ENCODE measurements at places on chromosomes 12 and 14.

GRCh38 chr12:47725893-47726292 lies 603 bp upstream of the ENDOU start:
- no peak for DNase-seq

DNA sequence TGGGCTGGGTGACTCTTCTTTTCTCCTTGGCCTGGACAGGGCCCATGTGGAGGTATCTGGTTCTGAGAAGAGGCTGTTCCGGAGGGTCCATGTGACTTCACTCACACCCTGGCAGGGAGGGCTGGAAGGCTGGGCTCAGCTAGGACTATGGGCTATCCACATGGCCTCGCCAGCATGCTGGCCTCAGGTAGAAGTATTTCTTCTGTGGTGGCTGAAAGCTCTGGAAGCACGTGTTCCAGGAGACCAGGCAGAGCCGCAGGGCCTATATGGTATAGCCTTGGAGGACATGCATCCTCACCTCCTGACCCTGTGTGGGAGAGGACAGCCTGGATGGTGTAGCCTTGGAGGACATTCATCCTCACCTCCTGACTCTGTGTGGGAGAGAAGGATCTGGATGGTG lies 38.2 kb upstream of the FZD10 start:
- DNase-seq = no peak

DNA sequence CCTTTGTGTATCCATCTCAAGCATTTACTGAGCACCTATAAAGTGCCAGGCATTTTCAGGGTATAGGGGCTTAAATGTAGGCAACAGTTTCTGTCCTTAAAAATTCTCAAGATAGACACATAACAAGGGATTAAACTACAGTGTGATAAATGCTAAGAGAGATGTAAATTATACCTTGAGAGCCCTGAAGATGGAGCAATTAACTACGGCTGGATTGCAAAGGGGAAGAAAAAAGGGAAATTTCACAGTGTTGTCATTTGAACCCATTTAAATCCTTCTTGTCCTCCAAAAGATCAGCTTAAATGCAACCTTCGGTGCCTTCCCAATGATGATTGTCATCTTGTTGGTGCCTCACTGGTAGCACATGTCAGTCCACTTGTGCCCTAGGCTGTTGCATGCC lies 11.5 kb upstream of the IL26 start:
- no peak for DNase-seq

- no peak for DNase-seq
Measured at GRCh38 chr14:64061706-64062105, 208.9 kb downstream of the SYNE2 start.

- DNase-seq = no peak
Measured at GRCh38 chr12:58393152-58393551, 451.8 kb downstream of the ATP23 start.

DNA sequence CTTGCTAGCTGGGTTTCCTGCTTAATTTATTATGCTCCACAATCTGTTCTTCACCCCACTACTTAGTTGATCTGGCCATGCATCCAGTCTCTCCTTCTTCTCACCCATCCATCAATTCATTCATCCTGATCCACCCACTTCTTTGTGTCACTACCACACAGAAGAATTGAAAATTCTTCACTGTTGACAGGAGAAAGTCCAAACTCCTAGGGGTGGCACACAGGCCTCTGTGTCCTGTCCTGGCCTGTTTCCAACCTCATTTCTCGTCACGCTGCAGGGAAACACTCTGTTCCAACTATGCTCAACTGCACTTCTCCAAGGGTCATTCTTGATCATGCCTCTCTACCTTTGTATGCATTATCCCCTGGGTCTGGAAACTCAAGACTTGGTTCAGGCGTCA lies 10.6 kb upstream of the KRT83 start:
- DNase-seq = no peak

GRCh38 chr12:69821032-69821455 lies 4.0 kb upstream of the MYRFL start:
- no peak for DNase-seq

DNA sequence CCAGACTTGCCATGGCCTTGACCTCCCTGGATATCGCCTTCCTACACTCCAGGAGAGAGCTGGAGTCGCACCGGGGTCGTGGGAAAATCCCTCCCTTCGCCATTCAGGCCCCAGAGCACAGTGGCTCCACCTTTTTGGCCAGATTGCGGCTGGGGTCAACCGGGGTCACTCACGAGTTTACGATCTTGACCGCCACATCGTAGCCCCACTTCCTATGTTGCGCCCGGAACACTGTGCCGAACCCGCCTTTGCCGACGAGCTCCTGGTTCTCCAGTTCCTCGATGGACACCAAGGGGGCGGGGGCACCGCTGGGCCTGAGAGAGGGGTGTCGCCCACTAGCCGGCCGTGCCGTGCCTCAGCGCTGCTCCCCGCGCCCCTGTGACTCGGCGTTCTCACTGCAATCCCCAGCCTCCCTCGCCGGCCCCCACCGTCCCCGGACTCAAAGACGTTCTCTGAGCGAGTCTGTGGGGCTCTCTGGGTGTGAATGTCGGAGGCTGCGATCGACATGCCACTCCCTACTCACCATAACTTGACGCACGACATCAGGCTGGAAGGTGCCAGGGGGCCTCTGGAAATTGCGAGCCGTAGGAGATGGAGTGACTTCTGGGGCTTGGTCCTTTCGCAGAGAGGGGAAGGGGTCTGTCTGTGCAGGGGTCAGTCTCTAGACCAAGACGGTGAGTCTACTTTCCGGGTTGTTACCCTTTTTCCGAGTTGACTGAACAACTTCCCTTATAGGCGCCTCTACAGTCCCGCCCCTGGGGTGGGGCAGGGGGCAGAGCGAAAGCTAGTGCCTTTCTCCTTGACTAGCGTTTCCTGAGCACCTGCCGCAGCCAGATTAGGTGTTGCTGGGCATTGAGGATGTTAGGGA lies at the start of gene RIPK3:
Gene RIPK3, minus strand, starts transcription at position 708 of the 868 bp plus-strand sequence. Its CDS starts 165 bp downstream, at position 543.
- DNase-seq = no peak

GRCh38 chr14:47961634-47962033 lies 286.2 kb upstream of the MDGA2 start:
- DNase-seq = peak; percentile 2

DNA sequence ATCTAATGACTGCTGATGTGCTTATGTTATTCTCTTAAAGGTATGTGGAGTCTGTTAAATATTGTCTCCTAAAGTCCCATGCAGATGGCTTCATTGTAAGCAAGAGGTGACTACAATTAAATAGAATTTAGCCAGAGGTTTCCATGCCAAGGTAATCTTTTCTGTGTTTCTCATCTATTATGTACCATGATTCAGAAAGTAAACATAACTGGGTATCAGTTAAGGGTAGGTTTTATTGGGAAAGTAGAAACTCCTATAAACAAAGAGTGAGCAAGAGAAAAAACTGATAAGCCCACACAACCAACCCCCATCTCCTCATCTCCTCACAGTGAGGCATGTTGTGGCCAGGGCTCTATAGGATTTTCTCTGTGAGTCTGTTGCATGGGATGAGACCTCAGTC lies 611.7 kb downstream of the SNAPC1 start:
- no peak for DNase-seq

DNA sequence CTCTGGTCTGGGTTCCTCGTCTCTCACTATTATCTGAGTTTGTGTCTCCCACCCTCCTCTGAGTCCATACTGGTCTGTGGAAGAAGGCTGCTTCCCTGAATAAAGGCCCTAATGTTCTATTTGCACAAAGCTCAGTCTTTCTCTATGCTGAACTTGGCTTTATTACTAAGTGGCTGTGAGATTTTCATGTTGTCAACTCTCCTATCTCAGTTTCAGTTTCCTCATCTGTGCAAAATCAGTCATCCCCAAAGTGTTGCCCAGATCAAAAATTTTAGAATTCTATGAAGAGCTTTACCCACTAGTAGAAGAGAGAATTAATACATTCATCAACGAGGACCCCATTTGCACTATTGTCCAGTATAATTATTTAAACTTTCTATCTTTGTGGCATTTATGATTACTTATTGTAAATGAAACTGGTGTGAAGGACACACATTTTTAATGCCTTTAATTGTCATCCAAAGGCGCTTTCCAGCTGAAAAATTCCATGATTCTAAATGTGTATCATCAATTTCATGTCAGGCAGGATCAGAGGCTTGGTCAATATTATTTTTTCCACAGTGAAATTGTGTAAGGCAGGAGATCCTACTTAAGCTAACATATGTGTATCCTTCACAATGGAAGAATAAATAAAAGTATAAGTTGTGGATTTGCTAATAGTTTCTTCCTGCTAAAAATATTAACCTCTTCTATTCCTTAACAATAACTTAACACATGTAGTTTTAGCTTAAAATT lies 79.1 kb upstream of the EEA1 start:
- DNase-seq = no peak

DNA sequence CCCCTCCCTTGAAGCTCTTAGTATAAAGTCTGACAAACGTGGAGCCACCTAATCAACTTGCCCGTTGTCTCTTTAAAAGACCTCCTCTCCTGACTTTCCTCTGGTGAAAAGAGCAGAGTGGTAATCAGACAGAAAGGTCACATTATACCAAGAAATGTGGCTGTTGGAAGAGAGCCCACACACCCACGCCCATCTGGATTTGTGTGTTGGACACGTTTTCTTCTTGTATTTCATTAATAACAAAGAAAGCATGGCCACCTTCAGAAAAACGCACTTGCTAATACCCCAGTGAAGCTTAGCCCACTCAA lies 41.3 kb downstream of the CCDC60 start:
- DNase-seq = no peak

- DNase-seq = no peak
Measured at GRCh38 chr14:56933446-56933845, 123.2 kb upstream of the OTX2 start.

- no peak for DNase-seq
Measured at GRCh38 chr12:132437252-132437932, 52.6 kb upstream of the FBRSL1 start.

DNA sequence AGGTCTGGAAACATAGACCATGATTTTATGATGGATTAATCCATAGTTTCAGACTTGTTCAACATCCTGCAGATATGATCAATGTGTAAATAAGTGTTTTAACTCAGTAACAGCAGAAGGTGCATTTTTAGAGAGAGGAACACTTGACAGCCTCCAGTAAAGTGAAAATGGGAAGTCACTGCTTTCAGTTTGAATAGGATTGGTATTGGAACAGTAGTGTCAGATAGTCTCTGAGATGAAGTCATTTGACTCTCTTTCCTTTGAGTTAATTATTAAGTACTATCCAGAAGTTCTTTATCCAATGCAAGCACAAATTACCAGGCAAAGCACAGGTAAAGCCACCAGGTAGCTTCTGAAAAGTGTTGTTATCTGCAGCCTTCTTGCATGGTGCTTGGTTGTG lies 14.5 kb upstream of the NAV3 start:
- no peak for DNase-seq

DNA sequence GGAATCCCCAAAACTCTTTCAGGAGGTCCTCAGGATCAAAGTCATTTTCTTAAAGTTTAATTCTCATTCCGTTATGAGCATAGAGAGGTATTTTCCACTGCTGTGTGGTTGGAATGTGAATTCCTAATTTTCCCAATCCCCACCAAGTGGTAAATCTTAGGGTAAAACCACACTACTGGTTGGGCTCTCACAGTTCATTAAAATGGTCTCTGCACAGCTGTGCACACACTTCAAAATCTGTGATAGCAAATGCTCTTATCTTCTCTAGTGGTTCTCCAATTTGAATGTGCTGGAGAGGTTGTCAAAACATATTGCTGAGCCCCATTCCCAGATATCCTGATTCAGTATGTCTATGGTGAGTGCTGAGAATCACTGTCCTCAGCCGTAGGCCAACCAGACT lies 189.1 kb downstream of the BMP4 start:
- no peak for DNase-seq

- DNase-seq = no peak
Measured at GRCh38 chr12:79453820-79454219, 236.9 kb downstream of the PAWR start.

GRCh38 chr12:779745-780734 lies 27.7 kb downstream of the WNK1 start:
- DNase-seq = no peak

GRCh38 chr14:93903342-93904184 lies 23.6 kb upstream of the FAM181A start:
- no peak for DNase-seq

DNA sequence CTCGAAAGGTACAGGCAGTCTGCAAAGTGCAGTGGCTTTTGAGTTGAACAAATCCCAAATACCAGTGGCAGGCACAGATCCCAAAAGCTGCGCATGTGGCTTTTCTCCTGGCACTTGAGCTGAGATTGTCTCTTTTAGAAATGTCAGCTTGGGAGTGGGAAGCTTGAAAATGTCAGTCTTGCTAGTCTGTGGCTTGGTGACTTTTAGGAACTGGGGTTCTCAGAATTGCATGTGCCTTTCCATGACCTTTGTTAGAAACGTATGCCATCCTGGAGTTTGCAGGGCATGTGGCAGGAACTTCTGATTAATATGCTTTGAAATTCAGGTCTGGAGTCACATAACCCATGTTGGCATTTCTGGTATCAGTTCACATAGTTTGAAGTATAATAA lies 182.1 kb downstream of the CHST11 start:
- no peak for DNase-seq

- DNase-seq = no peak
Measured at GRCh38 chr12:46794593-46795190, 31.1 kb downstream of the SLC38A4 start.

DNA sequence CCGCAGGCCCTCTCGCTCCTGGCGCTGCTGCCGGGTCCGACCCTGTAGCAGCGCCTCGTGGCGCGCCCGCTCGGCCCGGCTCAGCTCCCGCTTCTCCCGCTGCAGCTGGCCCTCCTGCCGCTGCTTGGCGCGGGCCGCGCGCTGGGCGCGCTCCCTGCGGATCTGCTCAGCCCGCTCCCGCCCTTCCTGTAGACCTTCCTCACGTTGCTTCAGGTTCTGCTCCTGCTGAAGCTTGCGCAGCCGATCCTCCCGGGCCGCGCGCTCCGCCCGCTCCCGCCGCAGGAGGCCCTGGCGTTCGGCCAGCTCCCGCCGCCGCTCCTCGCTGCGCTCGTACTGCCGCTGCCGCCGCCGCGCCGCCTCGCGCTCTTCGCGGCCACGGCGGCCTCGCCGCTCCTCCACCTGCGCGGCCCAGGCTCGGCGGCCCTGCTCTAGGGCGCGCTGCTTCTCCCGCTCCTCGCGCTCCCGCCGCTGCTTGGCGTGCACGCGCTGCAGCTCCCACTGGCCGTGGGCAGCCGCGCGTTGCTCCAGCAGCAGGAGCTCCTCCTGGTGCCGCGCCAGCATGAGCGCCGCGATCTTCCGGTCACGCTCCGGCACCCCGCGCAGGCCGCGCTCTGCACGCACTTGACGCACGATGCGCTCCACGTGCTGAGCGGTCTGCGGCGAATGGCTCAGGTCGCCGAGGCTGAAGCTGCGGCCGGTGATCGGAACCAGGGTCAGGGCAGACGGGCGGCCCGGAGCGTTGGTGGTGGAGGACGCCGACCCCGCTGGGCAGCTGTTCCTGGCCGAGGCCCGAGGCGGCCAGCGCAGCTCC lies 2.4 kb downstream of the CCDC177 start:
- DNase-seq = no peak
